ENCODE measurements at places on chromosomes 7 and 10.

- DNase-seq: no peak
Measured at GRCh38 chr7:74482629-74483401, 29.1 kb downstream of the GTF2IRD1 start.

- DNase-seq: no peak
Measured at GRCh38 chr7:136993377-136993776, 124.9 kb downstream of the CHRM2 start.

DNA sequence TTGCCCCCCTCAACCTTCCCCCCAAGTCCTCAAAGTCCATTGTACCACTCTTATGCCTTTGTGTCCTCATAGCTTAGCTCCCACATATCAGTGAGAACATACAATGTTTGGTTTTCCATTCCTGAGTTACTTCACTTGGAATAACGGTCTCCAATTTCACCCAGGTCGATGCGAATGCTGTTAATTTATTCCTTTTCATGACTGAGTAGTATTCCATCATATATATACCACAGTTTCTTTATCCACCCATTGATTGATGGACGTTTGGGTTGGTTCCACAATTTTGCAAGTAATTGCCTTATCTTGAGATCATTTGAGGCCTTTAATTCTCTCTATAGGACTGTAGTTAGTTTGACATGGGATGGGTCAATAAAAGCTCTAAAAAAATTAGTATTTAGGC is 124.7 kb downstream of the ARL4A start:
- no peak for DNase-seq

DNA sequence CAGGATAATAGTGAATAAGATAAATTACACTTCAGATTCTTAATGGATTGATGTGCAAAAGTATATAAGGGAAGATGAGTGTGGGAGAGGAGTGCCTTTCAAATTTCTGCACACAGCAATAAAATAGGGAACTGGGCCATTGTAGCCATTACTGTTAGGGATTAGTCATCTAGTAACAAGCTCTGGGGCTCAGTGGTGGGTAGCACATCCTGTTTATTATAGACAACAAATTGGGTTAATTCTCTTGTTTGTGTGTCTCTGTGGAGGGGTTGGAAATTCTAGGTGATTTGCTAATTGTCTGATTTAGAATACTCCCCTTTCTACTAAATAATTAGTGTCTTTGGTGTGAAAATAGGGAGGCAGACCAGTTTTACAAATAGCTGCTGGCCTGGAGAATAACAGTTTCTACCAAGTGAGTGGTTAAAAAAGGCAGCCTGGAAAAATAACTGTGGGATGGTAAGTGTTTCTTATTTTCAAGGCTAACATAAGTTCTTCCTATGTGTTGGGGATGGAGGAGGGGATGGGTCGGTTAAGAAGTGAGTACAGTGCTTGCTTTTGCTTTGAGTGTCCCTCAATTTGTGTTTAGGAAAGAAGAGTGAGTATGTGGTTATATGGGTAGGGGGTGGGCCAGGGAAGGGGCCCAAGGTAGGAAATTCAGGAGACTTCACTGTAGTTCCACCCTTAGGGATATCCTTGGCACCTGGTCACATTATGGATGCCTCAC is 43.3 kb upstream of the TMEM248 start:
- DNase-seq: peak; percentile 2

GRCh38 chr7:116395141-116395791 is 104.3 kb upstream of the CAV2 start:
- no peak for DNase-seq

DNA sequence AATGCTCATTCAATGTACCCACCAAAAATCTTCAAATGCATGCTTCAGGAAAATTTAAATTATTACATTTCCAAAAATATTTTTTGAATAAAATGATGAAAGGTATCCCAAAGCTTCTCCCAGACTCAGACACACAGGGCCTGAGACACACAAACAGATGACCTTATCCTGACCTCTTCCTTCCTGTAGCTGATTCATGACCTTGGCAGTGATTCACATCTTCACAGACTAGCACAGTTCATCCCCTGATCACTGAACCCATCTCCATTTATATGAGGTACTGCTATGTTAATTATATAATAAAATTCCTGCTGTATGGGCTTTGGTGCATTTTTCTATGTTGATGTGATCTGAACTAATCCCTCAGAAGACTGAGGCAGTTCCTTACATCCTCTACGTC is 265.0 kb upstream of the GLI3 start:
- no peak for DNase-seq

- no peak for DNase-seq
Measured at GRCh38 chr7:50455658-50456057, 5.5 kb upstream of the FIGNL1 start.

- DNase-seq: no peak
Measured at GRCh38 chr10:69220041-69220451, at the start of gene HKDC1. TSS of gene HKDC1 (plus strand) at chr10:69220332. CDS start at chr10:69220436, 104 bp downstream.

GRCh38 chr7:116863936-116864500 is 1.6 kb downstream of the CAPZA2 start:
- no peak for DNase-seq

- no peak for DNase-seq
Measured at GRCh38 chr10:125095228-125095627, 65.1 kb downstream of the CTBP2 start.

DNA sequence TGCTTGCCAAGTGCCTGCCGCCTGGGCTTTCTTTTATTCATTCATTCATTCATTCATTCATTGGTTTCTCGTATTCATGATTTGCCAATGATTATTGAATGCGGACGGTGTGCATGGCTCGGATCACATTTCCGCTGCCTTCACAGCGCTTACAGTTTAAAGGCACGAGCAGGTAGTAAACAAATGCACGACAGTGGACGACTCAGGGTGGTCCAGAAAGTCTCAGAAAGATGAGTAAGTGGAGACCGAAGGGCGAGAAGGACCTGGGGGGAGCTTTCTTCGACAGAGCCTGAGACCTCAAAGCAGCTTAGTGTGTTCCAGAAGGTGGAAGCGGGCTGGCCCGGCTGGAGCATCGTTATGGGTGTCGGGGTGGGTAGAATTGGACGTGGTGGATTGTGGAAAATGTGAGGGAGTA is 506 bp downstream of the MCM10 start:
- no peak for DNase-seq

DNA sequence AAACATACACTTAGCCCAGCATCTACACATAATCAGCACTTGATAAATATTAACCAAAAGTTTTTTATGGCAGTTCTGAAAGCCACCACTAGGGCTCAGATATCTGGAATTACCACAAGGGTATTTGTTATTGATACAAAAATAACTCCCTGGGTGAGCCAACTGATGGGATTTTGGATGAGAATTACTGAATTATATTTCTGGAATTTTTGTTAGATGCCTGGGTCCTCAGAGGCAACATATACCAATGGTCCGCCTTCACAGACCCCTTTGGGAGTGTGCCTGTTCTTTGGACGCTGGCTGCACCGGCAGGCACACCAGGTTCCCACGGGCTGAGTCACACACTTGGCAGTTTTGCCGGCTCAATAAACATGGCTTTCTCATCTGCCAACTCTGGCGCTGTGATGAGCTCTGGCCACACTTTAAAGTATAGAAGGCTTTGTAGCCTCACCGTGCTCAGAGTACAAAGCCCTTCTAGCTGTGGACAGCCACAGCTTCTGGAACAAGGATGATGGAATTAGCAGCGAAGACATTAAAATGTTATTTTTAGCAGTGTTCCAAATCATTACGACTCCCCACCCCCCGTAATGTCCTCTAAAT is 24.5 kb upstream of the EEPD1 start:
- peak; percentile 21 for DNase-seq

- DNase-seq: no peak
Measured at GRCh38 chr7:45659496-45660139, 85.5 kb downstream of the ADCY1 start.

DNA sequence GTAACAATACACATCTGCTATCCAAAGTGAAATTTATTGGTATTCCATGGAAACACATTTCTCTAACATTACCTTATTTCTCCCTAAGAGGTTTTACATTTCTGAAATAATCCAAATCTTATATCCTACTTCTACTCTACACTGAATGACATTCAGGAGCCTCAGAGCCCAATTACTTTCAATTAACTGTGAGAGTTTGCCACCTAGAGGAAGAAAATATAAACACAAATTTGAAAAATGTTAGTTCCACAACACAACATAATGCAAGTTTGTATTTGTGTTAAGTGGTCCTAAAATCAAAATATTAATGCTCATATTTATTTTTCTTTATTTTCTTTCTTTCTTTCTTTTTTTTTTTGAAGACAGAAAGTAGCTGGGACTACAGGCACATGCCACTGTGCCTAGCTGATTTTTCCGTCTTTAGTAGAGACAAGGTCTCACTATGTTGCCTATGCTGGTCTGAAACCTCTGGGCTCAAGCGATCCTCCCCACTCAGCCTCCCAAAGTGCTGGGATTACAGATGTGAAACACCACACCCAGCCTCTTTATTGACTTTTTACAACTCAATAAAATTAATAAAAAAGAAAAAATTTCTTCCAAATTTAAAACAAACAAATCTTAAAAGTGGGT is 46.0 kb downstream of the ATAD1 start:
- DNase-seq: peak; percentile 31

GRCh38 chr10:42971251-42971599 is 105.6 kb upstream of the RET start:
- no peak for DNase-seq

DNA sequence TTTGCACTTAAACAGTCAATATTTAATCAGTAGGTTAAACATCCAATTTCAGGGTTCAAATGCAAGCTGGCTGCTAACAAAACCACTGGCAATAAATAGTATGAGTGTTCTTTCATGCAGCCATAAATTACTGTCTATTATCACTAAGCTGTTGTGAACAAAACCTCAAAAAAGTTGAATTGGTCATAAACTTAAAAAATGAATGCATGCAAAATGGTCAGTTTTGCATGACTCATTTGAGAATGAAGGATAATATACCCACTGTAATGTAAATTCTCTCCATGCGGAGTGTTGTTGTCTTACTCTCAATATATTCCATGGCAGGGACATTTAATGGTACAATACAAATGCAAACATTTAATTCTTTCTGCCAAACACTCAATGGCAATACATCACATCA is 226.4 kb downstream of the MAGI2 start:
- DNase-seq: no peak

- DNase-seq: no peak
Measured at GRCh38 chr10:105644978-105645377, 1003.9 kb downstream of the SORCS3 start.

DNA sequence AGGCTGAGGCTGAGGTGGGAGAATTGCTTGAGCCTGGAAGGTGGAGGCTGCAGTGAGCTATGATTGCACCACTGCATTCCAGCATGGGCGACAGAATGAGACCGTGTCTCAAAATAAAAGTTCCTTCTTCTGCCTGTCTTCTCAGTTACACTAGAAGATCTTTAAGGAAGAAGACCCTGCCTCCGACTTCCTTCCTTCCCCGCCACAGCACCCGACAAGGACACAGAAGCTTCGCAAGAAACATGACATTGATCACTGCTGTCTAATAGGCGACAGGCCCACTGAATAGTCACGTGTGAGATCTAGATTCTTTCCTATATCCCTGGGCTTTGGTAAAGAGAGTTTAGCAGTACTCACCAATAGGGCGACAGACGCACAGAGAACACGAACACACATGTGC is 118.2 kb downstream of the PRPF18 start:
- DNase-seq: no peak

GRCh38 chr10:45064998-45065397 is 64.3 kb downstream of the ZNF22 start:
- DNase-seq: no peak

- no peak for DNase-seq
Measured at GRCh38 chr10:1608851-1609647, 128.3 kb downstream of the ADARB2 start.

- DNase-seq: no peak
Measured at GRCh38 chr7:131210618-131211017, 117.1 kb upstream of the MKLN1 start.

- DNase-seq: no peak
Measured at GRCh38 chr7:115709664-115710063, 320.9 kb downstream of the TFEC start.

DNA sequence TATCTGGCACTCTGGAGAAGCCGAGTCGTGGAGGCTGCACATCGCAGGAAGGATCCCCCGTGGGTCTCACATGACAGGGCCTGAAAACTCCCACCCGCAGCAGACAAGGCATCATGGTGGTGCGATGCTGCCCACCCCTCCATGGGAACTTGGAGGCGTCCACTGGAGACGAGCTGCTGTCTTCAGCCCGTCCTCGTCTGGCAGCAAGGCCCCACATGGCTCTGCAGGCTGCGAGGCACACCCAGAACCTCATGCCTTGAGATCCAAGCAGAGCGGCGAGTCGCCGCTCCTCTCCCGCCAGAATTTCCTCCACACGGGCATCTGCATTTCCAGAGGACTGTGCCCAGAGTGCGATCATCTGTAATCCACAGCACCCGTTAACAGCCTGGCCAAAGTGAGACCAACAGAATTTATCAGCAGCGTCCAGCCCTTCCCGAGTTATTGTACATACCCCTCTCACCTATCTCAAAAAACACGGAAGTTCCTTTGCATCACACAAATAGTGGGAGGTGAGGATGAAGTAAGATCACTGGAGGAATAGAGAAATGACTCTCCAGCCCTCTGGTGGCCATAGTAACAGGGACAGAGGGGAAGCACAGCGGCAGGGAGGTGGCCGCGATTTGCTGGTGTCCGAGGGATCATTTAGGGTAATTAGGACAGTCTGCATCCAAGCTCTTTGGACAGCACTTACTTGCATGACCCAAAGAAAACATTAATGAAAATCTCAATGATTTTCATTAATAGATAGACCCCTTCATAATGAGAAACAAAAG is 292.4 kb downstream of the USP6NL start:
- DNase-seq: no peak

DNA sequence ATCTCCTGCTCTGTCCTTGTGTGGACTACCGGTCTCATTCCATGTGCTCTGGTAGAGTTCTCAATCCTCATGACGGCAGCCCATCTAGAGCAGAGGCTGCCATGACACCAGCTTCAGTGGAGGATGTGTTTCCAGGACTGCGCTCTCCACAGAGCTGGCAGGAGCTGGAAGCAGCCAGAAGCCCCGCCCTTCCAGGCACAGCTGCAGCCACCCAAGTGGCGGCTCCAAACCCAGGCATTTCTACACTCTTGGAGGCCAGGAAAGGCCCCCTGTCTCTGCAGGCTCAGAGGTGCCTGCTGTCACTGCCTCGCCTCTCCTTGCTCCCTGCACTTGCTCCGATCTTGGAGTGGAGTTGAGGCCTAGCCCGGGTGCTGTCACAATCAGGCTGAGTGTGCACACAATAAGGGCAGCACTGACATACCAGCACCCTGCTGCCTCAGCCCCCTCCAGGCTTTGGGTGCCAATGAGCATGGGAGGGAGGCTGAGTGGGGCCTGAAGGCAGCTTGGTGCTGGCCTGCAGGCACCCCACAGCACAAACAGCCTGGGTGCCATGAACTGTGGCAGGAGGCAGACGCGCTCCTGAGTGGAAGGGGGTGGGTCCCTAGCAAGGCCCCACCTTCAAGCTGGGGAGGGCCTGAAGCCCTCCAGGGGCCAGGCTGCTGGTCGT is 122.1 kb downstream of the LRRN3 start:
- DNase-seq: no peak

- DNase-seq: no peak
Measured at GRCh38 chr10:122814493-122814892, 31.2 kb downstream of the CUZD1 start.

Data from CD4-positive, alpha-beta T cell treated with Interleukin-10 for 1 hour (primary cell).